ENCODE measurements at places on chromosomes 1 and 21.

GRCh38 chr1:63674238-63674864, 81.1 kb downstream of the PGM1 start:
- DNase-seq: no peak

DNA sequence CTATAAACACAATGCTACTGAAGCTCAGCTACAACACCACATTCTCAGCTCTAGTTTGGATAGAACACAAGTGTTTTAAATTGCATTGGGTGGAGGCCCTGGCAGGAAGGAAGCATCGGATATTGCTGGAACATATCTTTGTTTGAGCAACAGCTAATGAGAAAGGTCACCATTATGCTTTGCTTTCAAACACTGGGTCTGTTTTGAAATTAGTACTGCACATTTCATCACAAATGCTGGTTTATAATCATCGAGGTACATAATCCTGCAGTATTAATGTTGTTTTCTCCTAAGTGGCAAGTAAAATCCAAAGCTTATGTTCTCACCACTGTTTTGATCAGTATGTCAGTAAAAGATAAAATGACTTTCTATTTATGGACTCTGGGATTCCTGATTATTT, 61.5 kb upstream of the ARHGAP29 start:
- DNase-seq: no peak

GRCh38 chr1:98496256-98496995, 165.1 kb upstream of the SNX7 start:
- DNase-seq: no peak

DNA sequence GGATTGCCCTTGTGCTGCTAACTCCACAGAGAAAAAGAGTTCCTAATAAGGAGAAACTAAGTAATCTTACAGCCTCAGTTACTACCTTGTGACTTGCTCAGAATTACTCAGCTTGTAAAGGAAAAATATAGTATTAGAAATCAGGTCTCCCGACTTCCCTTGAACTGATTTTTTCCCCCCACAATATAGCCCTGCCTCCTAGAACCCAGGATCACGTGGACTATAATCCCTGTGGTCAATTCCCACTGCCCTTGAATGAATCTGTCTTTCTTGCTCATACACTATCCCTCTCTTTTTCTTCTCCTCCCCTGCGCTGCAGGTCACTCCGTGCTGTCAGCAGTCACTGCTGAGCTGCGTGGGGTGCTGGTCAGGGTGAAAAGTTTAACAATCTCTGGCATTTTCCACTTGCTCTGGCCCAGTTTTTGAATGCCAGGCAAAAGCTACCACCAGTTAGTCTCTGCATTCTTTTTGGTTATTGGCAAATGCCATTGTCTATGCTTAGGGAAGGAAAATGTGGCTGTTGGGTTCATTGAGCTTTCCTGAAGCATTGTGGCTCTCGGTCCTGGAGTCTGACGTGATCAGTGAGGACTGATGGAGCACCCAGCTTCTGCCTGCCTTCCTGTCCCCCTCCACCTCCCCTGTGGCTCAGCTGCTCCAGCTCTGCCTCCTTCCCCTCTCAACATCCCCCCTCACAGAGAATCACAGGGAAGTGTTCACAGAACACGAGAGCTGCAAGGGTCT, 1.9 kb upstream of the MYOC start:
- DNase-seq: no peak

- no peak for DNase-seq
Measured at GRCh38 chr1:230280906-230281413, 145.2 kb downstream of the PGBD5 start.

DNA sequence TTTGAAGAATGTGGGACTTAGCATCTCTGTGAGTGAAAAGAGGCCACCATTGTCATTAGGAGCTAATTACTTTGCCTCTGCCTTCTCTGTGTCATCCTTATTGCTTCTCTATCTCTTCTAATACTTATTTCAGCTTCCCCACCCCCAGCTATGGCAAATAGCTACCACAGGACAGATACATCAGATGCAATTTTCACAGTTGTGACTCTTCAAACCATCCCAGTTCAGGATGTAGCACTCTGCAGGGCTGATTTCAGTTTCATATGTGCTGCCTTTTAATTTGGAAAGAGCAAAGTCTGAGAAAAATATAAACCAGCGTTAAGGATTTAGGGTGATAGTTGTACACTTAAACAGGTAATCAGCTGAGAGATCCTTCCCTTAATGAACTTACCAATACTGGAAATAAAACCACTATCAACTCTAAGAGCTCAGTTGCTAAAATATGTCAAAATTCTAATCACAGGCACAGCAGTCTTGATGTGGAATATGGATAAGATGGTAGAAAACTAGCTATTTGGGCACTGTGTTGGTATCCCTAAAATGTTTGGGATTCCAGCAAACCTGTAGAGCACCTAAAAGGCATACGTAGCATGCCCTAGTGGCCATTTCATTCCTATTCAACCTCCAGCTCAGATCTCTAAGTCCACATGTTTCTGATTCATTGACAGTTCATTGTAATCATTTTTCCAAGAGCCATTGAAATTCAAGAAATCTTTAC, 148.4 kb downstream of the SYT2 start:
- DNase-seq: no peak

DNA sequence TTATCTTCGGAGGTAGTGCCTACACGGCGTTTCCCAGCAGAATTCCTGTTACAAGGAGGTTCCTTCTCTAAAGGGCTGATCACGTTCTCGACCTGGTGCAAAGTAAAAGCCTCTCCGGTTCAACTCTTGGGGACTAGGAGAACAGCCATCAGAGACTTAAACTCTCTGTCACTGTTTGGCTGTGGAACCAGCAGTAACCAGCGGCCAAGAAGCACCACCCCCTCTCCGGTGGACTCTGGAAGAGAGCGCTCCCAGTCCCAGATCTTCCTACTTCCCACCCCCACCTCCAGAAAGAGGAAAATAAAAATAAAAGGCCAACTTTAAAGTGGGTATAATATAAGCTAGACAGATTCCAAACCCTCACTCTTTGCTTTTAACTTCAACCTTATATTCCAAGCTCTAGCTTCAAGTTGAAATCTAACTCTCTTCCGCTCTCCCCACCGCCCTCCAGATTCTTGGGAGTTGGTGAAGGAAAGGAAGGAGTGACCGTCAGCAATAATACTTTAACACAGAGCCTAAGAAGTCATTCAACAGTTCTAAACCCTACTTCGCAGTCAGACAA, 2.9 kb downstream of the BRINP3 start:
- no peak for DNase-seq

- DNase-seq: no peak
Measured at GRCh38 chr1:77900687-77901293, 12.4 kb downstream of the NEXN start.

DNA sequence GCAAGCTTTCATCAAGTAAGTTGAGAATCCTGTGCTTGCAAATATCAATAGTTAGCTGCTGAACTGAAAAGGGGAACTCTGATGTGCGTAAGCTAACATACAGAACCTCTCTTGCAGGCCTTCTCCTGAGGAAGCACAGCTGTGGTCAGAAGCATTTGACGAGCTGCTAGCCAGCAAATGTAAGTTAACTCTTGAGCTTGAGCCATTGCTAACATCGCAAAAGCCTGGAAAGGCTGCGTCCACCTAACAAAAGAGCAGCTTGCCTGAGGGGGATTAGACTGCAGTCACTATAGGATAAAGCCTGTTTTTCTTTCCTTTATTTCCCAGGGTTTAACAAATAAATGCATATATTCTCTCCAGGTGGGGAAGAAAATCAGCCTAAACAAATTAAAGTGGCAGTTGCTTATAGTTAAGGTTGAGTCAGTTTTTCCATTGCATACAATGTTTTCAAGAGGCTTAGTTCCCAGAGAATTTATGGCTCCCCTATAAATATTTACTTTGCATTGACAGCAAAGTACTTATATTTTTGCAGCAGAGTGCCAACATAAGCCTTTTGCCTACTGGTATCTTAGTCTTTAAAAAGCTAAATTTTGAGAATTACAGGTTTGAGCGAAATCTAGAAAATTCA, 1.5 kb downstream of the RGS2 start:
- no peak for DNase-seq

- DNase-seq: no peak
Measured at GRCh38 chr1:183810756-183811544, 6.0 kb downstream of the RGL1 start.

DNA sequence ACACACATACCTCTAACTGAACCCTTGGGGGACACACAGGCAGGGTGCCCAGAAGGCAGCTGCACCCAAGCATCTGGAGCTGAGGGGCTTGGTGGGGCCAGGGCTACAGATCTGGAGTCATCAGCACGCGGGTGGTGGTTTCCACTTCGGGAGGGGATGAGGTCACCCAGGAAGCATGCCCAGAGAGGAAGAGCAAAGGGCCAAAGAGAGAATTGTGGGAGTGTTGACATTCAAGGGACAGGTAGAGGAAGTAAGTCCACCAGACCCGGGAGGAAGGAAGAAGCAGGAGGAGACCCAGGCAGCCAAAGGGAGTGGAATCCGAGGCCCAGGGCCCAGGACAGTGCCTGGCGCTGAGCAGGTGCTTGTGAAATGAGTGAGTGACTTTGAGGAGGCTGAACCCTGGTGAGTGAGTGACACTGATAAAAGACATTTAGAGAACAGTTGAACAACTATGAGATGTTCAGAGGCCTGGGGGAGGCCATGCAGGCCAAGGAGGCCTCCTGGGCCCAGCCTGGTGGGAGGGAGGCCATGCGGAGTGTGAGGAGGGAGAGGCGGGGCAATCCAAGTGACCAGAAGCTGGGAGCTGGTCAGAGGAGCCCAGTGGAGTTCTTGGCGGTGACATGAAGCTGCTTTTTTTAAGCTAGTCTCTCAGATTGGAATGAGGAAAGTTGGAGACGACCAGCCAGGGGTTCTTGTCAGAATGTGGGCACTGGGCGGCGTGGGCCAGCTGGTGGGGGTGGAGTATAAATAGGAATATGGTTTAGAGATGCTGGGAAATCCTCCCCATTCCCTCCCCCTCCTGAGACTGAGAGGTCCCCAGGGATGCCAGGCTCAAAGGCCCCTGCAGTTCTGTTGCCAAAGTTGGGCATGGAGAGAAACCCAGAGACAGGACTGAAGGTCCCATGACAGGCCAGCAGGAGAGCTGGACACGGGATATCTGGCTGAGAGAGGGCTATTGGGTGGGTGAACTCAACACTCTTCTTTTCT, 7.9 kb downstream of the CDK18 start:
- no peak for DNase-seq

- DNase-seq: no peak
Measured at GRCh38 chr1:183520379-183520778, 48.1 kb downstream of the SMG7 start.

DNA sequence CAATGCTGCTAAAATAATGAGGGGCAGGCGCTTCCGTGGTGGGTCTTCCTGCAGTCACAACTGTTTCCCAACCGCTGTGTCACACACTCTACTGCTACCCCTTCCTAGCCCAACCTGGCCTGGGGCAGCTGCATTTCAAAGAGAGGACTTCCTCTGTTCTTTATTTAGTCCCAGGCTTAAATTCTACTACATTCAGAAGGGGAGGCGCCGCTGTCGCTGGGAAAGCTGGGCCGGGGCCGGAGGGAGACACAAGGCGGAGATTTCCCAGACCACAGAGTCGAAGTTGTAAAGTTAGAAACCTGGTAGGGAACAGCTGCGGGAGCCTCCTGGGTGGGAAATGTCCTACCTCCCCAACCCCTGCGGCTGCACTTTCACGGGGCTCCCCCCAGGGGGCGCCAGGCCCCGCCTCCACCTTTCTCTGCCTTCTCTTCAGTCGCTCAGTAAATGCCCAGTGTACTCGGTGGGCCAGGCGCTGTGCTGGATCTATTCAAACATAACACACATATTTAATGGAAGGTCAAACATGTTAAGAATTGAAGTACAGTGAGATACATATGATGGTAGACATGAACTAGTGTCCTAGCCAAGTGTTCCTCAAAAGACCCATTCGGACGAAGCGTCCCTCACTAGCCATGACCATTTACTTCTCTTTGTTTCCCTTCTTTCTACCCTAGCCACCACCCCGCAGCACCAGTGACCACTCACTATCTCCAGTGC, 23.1 kb downstream of the DYRK3 start:
- no peak for DNase-seq

DNA sequence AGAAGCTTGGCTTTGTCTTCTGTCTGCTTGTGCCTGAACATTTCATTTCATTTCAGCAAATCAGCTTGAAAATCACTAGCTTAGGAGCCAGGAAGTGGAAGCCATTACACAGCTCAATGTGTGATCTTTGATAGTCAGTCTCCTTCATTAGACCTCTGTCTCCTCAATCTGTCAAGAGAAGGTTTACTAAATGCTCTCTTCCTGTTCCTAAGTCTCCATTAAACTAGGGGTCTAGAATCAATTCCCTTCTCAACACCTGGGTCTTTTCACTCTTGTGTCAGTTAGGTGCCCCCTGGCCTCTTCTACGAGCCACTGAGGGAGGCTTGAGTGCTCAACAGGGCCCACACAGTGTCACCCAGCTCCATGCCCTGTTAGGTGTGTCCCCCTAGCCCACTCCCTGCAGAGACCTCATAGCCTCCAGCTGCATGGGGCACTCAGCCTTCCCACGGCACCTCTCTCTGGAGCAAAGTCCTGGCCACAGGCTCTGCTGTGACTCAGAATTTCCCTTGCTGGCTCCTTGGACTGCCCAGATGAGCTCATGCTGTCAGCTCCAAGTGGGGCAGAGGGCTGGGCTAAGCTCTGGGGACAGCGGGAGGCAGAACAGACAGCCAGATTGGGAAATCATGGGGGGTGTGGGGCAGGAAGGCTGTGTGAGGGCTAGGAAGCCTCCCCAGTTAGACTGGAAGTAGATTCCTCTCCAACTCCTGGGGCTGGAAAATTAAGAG, 115.7 kb upstream of the IPO9 start:
- peak; percentile 97 for DNase-seq

- no peak for DNase-seq
Measured at GRCh38 chr1:28249866-28250295, 9.4 kb upstream of the SESN2 start.

- peak; percentile 85 for DNase-seq
Measured at GRCh38 chr1:11680270-11681070, 478 bp downstream of the MAD2L2 start.

GRCh38 chr1:58874757-58875755, 91.2 kb upstream of the JUN start:
- DNase-seq: no peak

- no peak for DNase-seq
Measured at GRCh38 chr1:63615768-63616420, 22.7 kb downstream of the PGM1 start.

DNA sequence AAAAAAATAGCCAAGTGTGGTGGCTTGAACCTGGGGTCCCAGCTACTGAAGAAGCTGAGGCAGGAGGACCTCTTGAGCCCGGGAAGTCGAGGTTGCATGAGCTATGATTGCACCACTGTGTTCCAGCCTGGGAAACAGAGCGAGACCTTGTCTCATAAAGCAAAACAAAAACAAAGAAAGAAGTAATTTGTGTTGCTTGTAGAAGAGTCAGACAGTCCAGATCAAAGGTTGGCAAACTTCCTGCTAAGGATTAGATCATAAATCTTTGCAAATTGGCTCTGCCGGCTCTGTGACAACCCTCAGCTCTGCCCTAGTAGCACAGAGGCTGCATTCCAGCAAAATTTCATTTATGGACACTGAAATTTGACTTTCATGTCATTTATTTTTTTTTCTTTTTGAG, 19.0 kb upstream of the MFN2 start:
- no peak for DNase-seq

- DNase-seq: no peak
Measured at GRCh38 chr1:32894019-32894600, 7.1 kb downstream of the TMEM54 start.
